Activated naive CD4-positive, alpha-beta T cell treated with anti-CD3 and anti-CD28 coated beads, Interleukin-2, amount 10 ng/mL, durations not matched to agents 7 days and 5 days (primary cell): ENCODE measurements at places on chromosomes 7 and 10.

GRCh38 chr7:133699386-133699785 is 427.8 kb upstream of the LRGUK start:
- DNase-seq, result no peak

DNA sequence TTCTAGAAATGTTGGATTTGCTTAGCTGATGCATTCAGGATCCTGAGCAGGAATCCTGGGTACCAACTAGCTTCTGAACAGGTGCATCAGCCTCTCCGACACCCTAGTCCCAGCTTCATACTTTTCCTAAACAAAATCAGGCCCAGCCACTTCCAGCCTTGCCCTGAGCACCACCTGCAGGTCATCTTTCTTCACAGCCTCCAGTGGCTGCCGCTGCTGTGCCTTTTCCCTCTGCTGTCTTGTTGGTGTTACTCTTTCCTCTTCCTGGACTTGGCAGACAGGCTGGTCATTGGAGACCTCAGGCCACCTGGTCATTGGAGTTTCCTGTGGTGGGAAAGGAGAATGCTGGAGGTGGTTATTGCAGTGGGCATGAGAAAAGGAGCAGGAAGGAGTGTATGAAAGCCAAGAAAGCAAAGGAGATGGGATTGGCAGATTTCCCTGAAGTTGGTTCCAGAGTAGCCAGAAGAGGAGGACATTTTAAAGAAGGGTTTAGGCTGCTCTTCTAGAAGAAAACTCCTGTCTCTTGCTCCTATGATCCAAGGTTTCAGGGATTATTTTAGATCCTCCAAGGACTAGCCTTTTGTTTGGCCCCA is 48.2 kb upstream of the NFKB2 start:
- DNase-seq, result peak; percentile 39

- no peak for DNase-seq
Observed at GRCh38 chr7:11210374-11210773, 236.7 kb downstream of the PHF14 start.

- DNase-seq, result no peak
Observed at GRCh38 chr10:7697426-7697825, 5.7 kb upstream of the ITIH2 start.

DNA sequence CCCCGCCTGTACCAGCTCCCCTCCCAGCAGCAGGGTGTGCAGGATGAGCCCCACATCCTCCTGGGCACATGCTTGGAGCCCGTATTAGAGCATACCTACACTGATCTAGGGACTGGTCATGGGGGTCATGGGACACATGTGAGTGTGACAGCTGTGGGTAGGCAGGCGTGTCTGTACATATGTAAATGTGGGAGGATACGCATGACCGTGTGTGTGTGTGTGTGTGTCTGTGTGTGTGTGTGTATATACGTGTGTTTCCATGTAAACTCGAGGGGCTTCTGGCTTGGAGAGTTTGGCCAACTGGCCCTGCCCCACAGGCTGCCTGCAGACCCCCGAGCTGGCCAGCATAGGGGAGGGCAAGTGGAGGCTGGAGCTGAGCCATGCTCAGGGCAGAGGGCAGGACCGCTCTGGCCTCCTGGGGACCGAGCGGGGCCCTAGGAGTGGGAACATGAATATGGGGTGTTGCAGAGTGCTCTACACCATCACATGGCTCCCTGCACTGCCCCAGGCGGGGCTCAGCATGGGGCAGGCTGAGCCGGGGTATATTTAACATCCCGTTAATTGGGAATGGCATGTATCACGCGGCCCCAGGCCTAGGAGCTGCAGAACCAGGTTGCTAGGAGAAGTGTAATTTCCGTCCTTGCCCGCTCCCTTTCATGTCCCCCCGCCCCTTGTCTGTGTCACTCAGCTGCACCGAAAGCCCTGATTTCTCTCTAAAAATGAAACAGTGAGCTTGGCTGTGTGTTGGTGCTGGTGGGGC is 152.7 kb upstream of the PCBD1 start:
- DNase-seq, result no peak

DNA sequence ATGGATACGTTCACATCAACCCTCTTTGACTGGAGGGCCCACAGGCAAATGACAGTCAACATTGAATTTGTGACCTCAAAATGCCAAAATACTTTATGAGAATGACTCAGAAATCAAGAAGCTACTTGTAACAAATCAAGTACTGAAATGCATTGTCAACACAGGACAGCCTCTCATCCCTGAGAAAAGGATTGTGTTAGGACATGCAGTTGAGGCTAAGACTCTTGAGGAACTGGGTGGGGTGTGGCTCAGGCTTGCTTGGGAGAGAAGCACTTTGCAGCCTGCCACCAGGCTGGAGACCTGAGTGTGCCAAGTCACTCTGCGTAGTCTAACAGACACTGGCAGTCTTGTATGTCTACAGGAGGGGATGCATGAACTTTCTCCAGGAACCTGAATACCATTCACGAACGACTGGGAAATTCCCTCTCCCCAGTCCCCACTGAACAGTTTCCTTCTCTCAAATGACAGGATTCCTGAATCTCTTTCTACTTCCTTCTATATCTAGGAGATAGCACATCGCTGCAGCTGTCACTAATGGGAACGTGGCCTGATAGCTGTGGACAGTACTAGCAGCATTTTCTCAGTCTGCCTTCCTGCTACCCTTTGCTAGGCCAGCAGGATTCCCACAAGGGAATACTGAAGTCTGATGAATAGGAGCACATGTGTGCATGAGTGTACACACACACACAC is 3.3 kb upstream of the SMO start:
- no peak for DNase-seq

DNA sequence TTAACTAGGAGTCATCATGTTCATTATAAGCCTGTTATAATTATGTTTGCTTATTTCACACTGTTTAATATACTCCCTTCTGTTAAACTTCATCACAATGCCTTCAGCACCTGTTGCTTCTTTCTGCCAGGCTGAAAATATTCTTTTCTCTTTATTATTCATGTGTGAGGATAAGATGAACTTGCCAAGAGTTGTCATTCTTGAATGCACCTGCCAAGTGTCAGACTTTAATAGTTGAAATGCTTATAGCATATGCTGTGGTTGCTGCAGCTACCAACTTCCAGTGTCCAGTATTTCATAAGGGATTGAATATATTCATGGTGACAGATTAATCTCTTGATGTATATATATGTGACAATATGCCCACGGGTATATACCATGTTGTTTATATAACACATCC is 339.2 kb upstream of the MEOX2 start:
- no peak for DNase-seq

DNA sequence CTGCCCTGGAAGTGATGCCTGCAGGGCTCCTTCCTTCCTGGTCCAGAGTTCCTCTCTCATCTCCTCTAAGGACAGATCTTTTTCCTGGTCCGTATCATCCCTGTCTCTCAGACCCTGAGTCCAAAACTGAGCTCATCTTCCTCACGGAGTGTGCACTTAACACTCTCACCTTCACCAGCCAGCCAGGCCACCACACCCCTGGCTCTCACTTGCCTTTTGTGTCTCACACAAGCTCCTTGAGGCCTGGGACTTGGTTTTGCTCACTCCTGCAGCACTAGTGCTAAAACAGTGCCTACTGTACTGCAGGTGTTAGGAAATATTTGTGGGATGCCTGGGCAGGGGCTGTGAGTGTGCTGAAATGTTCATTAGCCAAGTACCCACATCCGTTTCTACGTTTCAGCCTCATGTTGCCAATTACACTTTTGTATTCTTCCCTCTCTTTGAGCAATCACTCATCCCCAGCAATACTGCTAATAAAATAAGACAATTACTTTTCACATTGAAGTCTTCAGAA is 21.4 kb upstream of the PARP12 start:
- DNase-seq, result no peak

GRCh38 chr10:118922972-118923371 is 106.5 kb upstream of the NANOS1 start:
- DNase-seq, result no peak

- peak; percentile 37 for DNase-seq
Observed at GRCh38 chr10:110643653-110644597, at the start of gene RBM20. Gene RBM20 (plus strand): TSS chr10:110644336. CDS start chr10:110644455, 119 bp downstream.

DNA sequence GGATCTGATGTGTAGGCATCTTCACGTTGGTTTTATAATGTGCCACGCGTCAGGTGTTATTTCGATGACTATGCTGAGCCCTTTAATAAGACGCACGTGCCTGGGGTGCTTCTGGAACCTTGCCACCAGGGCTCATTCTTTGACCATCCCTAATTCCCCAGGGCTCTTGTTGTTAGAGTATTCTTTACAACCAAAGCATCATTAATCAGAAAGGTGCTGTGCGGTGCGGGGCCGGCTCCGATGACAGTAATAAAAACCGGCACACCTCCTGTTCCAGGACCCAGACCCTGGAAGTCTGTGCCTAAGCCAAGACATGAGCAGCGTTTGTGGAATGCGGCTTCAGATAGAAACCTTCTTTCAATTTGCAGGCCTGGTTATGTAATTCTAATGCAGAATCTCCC is 58.4 kb downstream of the MGMT start:
- no peak for DNase-seq

- DNase-seq, result no peak
Observed at GRCh38 chr7:144937199-144937598, 101.3 kb upstream of the TPK1 start.

- DNase-seq, result no peak
Observed at GRCh38 chr7:102260856-102261255, 25.8 kb upstream of the SH2B2 start.

GRCh38 chr7:101031082-101031481 is 11.2 kb downstream of the MUC17 start:
- no peak for DNase-seq

DNA sequence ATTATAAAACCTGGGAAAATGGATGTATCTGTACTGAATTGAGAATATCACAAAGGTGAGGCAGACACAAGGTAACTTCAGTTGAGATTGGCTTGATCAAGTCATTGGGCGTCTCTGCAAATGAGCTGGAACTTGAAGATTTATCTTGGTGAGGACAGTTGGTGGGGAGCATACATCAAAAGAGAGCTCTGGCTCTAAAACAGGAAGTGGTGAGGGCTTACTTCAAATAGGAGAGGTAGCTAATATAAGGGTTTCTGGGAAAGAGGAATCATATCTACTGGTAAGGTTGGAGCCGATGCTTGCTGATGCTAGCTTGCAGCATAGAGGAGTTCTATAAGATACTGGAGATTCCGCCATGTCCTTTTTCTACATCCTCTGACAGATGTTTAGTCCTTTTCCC is 39.9 kb upstream of the FGL2 start:
- DNase-seq, result no peak

DNA sequence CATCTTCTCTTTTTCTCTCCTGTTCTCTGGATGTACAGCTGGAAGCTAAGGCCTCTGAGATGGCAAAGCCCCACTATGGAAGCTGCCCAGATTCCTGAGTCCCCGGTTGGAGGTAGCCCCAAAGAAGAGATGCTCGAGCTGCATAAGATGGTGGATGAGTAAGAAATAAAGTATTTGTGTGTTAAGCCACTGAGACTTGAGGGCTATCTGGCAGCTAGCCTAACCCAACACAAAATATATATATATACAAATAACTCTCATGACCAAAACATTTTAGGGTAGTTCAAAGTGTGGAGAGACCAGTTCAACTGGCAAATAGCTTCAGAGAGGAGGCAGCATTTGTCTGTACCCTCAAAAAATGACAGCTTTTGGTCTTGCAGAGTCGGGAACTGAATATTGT is 72.4 kb upstream of the PDE1C start:
- no peak for DNase-seq

DNA sequence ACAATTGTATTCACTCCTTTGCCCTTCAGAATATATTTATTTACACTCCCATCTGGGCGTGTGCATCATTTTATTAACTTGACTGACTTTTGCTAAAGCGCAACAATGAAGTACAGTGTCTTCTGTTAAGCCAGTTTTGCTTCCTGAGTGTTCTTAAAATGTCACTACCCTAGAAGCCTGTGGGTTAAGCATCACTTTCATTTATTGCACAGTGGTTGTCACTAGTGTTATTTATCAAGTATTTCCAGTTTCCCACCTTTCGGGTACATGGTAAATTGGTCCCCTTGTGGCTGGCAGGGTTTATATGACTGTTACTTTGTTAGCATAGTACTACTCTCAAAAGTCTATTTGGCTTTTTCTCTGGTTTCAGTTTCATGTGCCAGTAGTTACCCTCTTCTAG is 3.3 kb downstream of the HILPDA start:
- no peak for DNase-seq

DNA sequence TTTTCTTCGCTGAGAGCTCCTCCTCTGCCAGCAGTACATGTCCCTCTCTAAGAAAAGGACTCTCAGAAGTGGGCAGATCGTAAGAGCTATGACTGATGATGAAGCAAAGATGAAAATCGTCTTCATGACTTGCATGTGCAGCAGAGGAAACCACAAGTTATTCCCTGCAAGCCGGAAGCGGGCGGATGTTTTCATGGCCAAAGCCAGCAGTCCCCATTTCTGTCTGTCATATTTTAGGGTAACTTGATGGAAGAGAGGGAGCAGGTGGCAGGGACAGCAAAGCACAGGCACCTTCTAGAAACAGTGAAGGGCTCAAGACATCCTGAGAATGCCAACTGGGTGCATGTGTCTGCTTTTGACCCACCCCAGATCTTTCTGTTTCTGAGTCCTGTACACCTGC is 19.9 kb downstream of the KLF6 start:
- peak; percentile 55 for DNase-seq

DNA sequence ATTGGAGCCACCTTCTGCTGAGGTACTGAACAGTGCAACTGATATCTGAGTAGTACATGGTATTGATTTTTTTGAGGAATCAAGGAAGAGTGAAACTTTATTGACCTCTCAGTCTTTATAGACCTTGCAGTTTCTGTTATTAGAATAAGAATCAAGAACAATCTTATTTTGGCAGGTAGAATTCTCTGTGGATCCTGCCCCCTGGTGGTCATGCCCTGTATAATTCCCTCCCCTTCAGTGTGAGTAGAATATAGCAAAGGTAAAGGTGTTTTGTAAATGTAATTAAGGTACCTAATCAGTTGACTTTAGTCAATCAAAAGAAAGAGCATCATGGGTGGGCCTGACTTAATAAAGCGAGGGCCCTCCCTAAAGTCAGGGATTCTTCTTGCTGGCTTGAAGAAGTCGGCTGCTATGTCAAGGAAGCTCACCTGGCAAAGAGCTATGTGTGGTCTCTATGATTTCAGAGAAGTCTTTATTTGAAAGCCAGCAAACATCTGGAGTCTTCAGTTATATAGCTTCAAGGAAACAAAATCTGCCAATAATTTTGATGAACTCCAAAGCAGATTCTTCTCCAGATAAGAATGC is 142.8 kb downstream of the LSM5 start:
- peak; percentile 52 for DNase-seq

- DNase-seq, result no peak
Observed at GRCh38 chr7:95421000-95421846, 13.6 kb downstream of the PON2 start.
